Activated CD4-positive, alpha-beta T cell treated with anti-CD3 and anti-CD28 coated beads for 4 hours (primary cell): ENCODE measurements at places on chromosomes 1 and 21.

- no peak for DNase-seq
These were observed 1.3 kb upstream of the AKT3 start for GRCh38 chr1:243851257-243851756.

DNA sequence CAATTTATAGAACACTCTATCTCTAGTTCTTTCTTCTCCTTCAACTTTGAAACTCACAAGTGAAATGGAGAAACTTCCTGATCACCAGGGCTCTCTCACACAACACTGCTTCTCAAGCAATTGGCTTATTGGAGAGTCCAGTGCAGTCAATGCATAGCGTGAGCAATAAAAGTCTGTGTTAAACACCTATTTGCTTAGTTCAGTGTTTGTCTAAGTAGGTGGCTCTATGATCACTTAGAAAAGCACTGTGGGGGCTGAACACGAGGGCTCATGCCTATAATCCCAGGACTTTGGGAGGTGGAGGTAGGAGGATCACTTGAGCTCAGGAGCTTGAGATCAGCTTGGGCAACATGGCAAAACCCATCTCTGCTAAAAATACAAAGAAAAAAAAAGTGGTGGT is 12.2 kb downstream of the CTSS start:
- no peak for DNase-seq

DNA sequence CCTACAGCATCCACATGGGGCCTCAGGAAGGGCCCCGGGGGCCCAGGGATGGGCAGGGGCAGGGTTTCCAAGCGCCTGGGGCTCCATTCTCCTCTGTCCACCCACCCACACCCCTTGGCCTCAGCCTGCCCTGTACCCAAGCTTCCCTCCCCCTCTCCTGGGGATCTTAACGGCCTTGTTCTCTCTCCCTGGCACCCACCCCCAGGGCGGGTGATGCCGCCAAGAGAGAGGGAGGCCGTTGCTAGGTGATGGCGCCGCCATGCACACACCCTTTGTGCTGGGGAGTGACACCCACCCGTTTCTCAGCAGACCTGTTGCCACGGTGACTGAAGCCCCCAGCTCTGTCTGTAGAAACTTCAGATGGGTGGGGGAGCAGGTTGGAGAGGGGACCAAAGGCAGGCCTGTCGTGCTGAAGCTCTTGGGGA is 7.6 kb downstream of the GPR37L1 start:
- no peak for DNase-seq

DNA sequence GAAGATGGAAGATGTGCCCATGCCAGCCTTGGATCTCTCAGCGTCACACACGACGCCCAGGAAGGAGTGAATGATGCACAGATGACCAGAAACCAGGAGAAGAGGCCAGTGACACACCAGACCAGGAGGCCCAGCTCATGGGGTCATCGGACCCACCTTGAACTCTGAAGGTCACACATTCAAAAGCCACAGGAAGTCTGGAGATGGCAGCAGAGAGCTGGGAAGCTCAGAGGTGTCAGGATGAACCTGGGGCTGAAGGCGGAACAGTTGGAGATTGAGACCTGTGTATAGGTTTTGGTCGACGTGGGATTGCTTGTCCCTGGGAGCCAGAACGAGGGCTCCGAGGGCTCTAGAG is 43.6 kb downstream of the SLC19A1 start:
- no peak for DNase-seq

DNA sequence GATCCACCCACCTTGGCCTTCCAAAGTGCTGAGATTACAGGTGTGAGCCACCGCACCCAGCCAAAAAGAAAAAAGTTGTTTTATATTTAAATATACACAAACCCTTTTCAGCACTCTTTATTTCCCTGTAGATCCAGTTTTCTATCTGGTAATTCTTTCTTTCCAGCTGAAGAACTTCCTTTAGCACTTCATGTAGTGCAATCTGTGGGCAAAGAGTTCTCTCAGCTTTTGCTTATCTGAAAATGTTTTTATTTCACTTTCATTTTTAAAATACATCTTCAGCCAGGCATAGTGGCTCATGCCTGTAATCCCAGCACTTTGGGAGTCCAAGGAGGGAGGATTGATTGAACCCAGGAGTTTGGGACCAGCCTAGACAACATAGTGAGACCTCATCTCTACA is 28.5 kb upstream of the HYI start:
- DNase-seq = no peak

DNA sequence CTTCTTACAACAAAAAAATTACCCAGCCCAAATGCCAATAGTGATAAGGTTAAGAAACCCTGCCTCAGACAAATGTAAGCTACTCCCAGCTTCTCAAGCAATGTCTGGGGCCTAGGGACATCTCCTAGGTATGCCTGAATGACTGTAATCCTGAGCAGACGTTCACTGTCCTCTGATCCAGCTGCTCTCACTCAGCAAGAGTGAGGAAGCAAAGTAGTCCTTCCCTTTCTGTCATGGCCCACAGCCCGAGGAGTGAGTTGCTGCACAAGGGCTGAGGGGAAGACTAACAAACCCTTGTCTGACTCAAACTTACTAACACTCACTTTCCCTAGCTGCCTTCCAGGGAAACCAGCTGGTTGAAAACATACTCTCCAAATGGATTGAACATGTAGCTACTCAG is 124.9 kb upstream of the TNFSF4 start:
- no peak for DNase-seq

DNA sequence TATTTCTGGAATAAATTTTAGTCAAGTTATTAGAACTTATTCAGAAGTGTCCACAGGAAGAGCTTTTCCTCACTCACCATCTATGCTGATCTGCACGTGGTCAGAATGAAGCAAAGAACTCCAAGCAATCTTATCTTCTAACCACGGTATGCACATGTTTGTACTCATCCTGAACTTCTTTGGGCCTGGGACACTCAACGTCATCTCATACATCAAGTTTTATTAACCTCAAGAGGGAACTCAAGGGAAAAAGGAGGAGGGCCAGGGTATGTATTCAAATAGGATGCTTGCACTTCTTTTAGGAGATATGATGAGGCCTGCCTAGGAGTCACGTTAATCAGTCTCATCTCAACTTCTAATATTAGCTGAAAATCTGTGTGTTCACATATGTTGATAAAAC is 142.5 kb downstream of the C1orf94 start:
- no peak for DNase-seq

DNA sequence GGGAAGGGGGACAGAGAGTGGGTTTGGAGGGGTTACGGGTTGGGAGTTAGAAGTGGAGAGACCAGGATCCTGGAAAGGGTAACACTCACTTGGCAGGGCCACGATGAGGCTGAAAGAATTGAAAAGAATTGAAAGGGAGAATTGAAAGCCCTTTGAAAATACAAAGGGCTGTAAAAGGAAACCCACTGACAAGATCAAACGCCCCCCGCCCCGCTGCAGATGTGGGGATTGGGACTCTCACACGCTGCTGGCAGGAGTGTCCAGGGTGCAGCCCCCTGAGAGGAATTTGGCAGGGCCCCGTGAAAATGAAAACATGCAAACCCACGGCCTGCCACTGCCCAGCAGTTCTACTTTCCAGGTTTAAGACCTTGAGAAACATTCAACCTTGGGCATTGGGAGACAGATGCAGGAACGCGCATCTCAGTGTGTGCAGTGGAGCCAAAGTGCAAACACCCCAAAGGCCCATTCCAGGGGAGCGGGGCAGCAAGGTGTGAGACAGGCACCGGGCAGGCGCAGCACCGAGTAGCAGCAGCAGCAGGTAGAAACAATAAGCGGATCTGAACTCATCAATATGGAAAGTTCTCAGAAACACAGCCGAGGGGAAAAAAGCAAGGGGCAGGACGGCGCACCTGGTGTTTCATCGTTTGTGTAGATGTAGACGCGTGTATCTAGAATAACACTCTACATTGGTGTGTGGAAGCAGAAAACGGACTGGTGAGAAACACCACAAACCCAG is 8.3 kb upstream of the TNFRSF1B start:
- no peak for DNase-seq

- DNase-seq = no peak
These were observed 5.5 kb downstream of the GNG4 start for GRCh38 chr1:235643837-235644692.

- no peak for DNase-seq
These were observed 20.4 kb downstream of the SCP2 start for GRCh38 chr1:52947490-52947889.

DNA sequence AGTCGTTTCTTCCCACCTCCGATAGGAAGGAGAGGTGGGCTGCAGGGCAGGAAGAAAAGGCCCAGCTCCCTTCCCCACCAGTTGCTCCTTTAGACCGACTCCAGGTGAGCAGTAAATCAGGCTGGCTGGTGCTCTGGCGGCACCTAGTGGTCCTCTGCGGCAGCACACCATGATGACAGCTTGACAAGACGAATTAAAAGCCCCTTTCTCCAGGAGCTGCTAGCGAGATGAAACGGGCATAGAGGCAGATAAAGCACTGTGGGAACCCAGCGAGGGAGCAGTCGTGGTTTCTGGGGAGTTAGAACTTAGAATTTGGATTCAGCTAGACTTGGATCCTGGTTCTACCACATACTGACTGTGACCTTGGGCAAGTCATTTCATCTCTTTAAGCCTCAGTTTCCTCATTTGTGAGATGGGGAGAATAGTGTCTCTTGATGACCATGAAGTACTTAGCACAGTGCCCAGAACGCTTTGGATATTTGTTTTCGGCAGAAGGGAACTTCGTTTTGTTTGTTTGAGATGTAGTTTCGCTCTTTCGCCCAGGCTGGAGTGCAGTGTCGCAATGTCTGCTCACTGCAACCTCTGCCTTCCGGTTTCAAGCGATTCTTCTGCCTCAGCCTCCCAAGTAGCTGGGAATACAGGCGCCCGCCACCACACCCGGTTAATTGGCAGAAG is 21.8 kb upstream of the COL9A2 start:
- peak; percentile 94 for DNase-seq

- no peak for DNase-seq
These were observed 53.5 kb downstream of the CLSTN1 start for GRCh38 chr1:9770298-9770697.

DNA sequence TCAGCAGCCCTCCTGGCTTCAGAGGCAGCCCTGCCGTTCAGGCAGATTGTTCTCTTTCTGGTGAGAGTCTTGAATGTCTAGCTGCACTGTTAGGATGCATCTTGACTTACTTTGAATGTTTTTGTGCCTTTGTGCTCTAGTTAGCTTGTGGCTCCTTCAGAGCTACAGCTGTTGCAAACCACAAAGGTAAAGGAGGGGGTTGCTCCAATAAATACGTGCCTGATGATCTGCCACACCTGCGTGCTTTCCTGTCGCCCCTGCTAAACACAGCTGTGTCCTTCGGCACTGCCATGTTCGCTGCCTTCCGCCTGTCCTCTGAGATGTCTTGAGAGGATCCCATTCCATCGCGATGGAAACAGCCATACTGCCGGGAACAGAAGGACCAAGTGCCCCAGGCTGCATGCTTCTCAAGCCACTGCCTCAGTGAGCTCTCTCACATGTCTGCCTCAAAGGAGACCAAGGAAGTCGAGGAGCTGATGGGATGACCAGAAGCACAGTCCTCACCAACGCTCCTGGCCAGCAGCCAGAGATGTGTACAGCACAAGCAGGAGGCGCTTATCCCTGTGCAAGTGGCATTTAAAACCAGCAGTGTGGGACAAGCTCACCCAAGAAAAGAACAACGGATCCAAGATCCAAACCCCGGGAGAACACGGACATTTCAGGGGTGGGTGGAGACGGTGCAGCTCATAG is 12.0 kb upstream of the SMIM12 start:
- DNase-seq = no peak

- DNase-seq = no peak
These were observed 471.8 kb upstream of the PRMT6 start for GRCh38 chr1:106584676-106585075.

GRCh38 chr1:80003250-80003649 is 996.7 kb upstream of the ADGRL4 start:
- no peak for DNase-seq

DNA sequence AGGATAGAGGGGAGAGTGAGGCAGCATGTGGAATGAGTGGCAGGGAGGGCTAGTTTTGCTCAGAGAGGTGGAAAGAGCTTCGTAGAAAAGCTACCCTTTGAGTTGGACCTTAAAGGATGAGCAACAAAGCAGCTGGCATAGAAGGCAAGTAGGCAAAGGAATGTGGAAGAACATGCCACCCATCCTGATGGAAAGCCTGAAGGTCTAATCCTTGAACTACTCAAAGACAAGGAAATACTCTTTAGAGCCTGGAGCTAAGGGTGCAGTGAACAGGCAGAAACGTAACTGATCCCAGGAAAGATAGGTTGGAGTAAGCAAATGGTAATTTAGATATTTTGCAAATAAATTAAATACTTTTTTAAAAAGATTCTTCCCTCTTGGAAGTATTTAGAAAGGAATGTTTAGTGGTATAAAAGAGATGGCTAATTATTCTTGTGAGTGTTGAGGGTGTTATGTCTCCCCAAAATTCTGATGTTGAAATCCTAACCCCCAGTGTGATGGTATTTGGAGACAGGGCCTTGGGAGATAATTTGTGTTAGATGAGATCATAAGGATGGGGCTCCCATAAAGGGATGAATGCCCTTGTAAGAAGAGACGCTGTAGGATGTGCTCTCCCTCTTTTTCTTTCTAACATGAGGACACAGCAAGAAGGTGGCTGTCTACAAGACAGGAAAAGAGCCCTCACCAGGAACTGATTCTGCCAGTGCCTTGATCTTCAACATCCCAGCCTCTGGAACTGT is 308.1 kb upstream of the RUNX1 start:
- no peak for DNase-seq

GRCh38 chr1:162080472-162081015 is 11.1 kb downstream of the NOS1AP start:
- no peak for DNase-seq

GRCh38 chr1:57279909-57280666 is 143.8 kb downstream of the DAB1 start:
- no peak for DNase-seq

DNA sequence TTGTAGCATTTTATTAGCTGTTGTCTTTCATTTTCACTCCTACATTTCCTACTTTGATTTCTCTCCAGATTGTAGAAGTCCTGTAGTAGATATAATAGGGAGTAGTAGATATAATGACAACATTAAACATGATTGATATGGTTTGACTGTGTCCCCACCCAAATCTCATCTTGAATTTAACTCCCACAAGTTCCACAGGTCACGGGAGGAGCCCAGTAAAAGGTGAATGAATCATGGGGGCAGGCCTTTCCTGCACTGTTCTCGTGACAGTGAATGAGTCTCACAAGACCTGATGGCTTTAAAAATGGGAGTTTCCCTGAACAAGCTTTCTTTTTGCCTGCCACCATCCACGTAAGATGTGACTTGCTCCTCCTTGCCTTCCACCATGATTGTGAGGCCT is 7.5 kb upstream of the PRDX6 start:
- DNase-seq = no peak

GRCh38 chr21:34243562-34243961 is 120.2 kb upstream of the KCNE2 start:
- DNase-seq = peak; percentile 4

- DNase-seq = no peak
These were observed 50.1 kb downstream of the TUT4 start for GRCh38 chr1:52502789-52503188.

GRCh38 chr1:69438056-69438795 is 129.5 kb upstream of the LRRC7 start:
- DNase-seq = no peak

- DNase-seq = no peak
These were observed 380.8 kb downstream of the HHIPL2 start for GRCh38 chr1:222167111-222167510.

GRCh38 chr21:41432562-41433460 is 6.8 kb downstream of the MX1 start:
- no peak for DNase-seq
